ENCODE measurements at places on chromosomes 7 and 10. TPM values are rescaled to one million over a fixed set of nuclear protein-coding genes. Genes with fewer than 3 reads are reported as not detected.
A peak's percentile ranks its signal among the peaks of the same experiment; 100 is the strongest.

DNA sequence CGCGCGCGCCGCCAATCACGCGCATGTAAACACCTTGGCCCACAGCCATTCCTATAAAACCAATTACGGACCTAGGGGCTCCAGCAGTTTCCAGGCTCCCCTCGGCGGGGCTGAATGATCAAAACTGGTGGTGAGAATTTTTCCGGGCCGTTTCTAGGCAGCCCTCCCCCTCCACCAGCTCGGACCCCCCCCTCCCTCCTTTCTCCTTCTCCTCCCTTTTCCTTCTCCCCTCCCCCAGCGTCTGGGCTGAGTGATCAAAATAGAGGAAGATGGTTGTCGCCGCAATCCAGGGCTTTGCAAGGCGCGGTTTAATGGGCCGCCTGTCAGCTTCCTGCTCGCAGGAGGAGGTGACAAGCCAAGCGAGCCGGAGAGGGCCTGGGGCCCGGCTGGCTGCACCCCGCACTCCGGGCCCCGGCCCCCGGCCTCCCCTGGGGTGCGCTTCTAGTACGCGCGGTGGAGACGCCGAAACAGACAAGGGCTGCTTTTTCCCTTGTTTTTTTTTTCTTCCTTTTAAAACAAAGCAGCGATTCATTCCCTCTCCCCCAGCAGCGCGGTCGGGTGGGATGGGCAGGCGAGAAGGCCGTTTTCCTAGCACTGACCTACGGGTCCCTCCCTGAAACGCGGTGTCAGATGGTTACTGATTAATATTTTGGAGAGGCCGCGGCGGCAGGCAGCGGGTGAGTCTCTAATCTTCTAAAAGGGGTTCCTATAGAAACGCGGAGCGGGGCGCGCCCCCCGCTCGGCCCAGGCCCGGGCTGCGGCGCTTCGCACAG is 528 bp upstream of the TNRC18 start:
- peak overlapping the region; percentile 99 for H3K27ac ChIP-seq
- H3K4me3 ChIP-seq = peak overlapping the region; percentile 59
- peak; percentile 99 for DNase-seq
- no peaks in the 10 kb centered on the region for H3K4me1 ChIP-seq
- no peaks in the 10 kb centered on the region for H3K27me3 ChIP-seq
- peaks cover 6% of the 10 kb centered on the region for H3K36me3 ChIP-seq

DNA sequence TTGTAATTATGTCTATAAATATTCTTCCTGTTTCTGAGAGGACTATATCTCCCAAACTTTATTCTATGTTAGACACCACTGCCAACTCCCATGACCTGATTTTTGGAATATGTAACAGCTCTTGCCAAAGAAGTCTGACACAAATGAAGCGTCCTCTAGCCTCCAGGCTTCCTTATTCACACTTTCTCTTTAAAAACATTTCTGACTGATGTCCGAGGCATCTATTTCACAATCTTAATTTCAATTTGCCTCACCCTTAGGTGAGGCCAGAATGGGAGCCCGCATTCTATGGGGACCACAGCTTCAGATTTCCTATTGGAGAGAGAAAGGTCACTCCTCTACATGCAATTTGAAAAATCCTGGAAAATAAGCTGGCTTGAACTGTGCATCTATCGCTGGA is 873.2 kb downstream of the GATA3 start:
- H3K27me3 ChIP-seq = no peaks in the 10 kb centered on the region
- H3K4me3 ChIP-seq = no peak overlapping the region
- no peak overlapping the region for H3K27ac ChIP-seq
- H3K36me3 ChIP-seq = no peaks in the 10 kb centered on the region
- no peak for DNase-seq
- H3K4me1 ChIP-seq = no peaks in the 10 kb centered on the region

GRCh38 chr10:34589275-34589674 is 225.8 kb downstream of the PARD3 start:
- H3K4me1 ChIP-seq = peaks cover 6% of the 10 kb centered on the region
- DNase-seq = no peak
- H3K27ac ChIP-seq = no peak overlapping the region
- H3K36me3 ChIP-seq = no peaks in the 10 kb centered on the region
- H3K27me3 ChIP-seq = no peaks in the 10 kb centered on the region
- no peak overlapping the region for H3K4me3 ChIP-seq

The HPSE2 gene
- not detected for polyA plus RNA-seq

Data from IMR-90 (cell line).